ENCODE measurements at places on chromosomes 3 and 15.

- no peak for DNase-seq
Measured at GRCh38 chr3:156522673-156523072, 32.2 kb downstream of the SSR3 start.

DNA sequence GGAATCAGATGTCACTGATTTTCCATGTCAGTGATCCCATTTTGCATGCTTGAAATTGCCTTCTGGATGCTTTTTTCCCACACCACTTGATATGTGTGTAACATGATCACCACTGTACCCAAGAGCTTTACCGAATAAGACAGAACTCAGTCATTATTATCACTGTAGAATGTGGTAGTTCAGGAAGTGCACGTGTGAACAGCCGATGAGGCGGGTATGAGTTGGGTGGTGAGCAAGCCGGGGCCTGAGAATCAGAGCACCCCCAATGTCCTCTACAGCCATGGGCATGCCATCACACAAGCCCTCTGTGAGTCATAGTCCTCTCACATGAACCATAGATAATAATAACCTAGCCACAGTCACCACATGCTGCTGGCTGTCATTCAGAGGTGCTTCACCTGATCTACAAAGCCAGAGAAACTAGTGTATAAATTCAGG is 470.8 kb downstream of the SOX2 start:
- DNase-seq: no peak

DNA sequence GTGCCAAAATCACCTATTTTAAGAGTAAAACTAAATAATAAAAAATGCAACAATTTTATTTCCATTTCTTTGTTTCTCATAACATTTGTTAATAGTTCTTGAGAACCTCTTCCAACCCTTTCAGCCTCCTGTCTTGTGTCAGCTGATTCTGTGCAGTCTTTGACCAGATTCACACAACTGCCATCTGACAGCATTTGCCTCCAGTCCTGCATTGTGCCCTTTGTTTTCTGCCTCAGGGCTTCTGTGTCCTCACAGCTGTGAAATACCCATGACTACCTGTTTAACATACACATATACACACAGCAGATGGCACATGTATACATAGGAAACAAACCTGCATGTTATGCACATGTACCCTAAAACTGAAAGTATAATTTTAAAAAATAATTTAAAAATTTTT is 13.2 kb upstream of the CNTN6 start:
- DNase-seq: no peak

DNA sequence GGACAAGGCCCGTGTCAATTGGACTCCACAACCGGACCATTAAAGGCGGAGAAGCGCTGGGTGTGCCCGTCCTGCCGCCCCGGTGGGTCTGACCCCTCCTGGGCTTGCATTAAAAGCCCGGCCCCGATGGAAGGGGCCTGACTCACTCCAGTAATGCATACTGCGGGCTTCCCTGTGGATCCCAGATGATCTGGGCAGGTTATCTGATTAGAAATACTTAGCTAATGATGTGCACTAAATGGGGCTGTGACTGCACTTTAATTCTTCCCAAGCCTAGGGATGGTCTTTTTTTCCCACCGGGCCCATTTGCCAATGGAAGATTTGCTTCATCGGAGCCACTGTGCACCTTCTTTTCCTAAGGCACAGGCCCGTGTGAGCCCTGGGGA is 124.9 kb downstream of the TMEM266 start:
- no peak for DNase-seq

GRCh38 chr3:184563561-184563925 is 2.0 kb downstream of the EPHB3 start:
- DNase-seq: no peak

DNA sequence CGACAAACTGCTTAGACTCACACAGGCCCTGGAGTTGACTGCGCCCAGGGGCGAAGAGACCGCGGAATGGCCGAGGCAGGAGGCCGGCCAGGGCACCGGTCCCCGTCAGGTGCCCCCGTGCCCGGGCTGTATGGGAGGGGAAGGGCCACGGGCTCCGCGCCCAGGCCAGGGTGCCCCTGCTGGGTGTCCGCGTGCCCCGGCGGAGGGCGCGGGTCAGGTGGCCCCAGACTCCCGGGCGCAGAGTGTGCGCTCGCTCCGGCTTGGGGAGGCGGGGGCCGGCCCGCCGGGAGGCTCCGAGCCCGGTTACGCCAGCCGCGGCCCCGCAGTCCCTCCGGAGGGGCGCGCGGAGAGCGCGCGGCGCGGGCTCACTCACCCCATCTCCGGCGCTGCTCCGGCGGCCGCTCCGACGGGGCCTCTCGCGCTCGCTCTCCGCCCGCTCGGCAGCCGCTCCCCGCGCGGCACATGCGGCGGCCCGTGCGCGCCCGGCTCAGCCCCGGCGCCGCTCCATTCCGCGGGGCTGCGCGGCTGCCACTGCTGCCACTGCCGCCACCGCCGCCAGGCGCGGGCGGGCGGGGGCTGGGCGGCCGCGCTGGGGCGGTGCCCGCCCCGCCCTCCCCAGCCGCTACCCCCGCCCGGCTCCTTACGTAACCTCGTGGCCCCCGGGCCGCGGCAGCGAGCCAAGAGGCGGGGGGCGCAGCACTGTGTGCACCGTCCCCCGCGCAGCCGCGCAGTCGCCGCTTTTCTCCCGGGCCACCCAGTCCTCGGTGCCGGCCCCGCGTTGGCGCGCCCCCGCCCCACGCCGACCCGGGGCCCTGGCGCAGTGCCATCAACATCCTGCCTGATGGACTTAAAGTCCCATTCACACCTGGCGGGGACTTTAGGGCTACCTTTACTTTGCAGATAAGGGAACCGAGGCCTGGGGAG is at the start of gene HOMER2:
Gene HOMER2 (minus strand): TSS at position 563 of the 924 bp plus-strand sequence. CDS start 185 bp downstream, at position 378.
- DNase-seq: peak; percentile 71

GRCh38 chr3:60552581-60552980 is 698.7 kb downstream of the FHIT start:
- no peak for DNase-seq

DNA sequence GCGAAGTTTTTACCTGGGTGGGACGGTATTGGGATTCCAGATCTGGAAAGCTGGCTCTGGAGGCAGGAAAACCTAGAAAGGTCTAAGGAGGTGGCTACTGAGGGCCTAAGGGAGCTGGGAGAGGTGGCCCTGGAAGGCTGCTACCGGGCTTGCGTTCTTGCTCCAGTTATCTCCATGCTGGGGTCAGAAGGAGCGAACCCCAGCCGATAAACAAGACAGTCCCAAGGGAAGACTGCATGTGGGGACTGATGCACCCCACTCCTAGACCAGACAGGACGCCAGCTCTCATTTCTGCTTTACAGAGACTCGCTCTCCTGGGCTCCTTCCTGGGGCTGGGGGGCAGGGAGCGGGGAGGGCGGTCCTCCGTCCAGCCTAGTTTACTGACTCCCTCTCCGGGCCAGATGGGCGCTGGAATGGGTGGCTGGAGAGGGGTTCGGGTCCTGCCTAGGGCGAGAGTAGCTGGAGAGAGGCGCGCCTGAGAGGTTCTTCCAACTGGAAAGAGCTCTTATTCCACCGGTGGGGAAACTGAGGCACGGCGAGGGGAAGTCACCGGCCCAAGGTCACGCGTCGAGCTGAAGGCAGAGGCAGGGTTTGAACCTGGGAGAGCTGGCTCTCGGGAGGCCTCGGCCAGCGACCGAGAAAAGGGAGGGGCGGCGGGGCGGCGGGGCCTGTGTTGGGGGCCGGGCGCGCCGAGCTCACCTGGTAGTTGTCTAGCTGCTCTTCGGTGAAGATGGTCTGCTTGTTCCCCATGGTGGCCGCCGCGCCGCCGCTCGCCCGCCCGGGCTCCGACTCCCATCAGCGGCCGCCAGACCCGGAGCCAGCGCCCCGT is 565 bp downstream of the CIB2 start:
- no peak for DNase-seq

DNA sequence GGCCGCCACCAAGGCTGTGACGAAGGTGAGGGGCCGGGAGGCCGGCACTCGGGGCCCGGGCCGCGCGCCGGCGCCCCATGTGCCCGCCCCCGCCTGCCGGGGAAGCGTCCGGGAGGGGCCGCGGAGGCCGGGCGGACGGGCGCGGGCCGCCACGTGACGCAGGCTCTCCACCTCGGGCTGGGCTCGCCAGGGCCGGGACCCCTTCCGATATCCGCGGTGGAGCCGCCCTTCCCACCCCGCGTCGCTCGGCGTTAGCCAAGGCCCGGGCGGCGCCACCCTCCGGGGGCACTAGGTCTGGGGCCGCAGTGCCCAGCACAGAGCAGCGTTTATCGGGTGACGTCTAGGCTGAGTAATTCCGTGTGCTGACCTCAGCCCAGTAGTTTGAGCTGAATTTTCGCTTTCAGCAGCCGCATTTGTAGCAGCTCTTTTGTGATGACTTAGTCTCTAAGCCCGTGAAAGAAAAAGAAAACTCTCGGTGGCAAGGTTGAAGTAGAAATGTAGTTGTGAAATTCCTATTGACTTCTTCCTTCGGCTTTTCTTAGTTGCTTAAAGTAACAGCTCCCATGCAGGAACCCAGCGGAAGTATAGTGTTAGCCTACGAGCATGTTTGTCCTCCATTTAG is 885 bp downstream of the CDV3 start:
- DNase-seq: peak; percentile 87

DNA sequence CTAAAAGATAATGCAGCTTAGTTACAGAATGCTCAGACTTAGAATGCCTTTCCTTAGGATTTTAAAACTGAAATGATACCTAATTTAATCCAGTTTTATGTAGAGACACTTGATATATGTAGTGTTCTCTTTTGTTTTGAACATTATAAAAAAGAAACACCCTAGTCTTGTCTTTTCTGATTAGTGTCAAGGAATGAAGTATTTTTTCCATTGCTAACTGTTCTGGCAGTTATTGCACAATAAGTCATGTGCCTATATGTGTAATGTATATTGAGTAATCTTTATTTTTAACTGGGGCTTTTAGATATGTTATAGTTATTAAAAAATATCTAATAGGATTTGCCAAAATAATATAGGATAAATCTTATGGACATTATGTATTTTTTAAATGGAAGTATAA is 4.5 kb downstream of the ARL8B start:
- DNase-seq: peak; percentile 75

GRCh38 chr3:129974833-129975704 is 549 bp downstream of the TRH start:
- DNase-seq: no peak

DNA sequence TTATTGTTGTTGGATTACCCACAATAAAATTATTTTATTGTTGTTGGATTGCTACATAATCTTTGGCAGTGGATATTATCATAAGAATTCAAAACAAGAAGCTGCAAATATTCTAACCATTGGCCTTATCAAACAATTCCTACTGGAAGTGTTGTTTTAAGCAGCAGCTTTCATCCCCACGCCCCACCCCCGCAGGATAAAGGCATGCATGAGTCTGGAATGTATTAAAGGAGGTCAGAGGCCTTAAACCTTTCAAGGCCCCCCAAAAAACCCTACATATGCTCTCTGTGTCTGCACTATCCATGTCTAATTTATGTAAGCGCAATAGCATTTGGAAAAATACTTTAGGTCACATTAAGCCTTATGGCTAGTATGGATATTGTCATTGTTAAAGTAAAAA is 23.1 kb downstream of the P3H2 start:
- DNase-seq: peak; percentile 58

DNA sequence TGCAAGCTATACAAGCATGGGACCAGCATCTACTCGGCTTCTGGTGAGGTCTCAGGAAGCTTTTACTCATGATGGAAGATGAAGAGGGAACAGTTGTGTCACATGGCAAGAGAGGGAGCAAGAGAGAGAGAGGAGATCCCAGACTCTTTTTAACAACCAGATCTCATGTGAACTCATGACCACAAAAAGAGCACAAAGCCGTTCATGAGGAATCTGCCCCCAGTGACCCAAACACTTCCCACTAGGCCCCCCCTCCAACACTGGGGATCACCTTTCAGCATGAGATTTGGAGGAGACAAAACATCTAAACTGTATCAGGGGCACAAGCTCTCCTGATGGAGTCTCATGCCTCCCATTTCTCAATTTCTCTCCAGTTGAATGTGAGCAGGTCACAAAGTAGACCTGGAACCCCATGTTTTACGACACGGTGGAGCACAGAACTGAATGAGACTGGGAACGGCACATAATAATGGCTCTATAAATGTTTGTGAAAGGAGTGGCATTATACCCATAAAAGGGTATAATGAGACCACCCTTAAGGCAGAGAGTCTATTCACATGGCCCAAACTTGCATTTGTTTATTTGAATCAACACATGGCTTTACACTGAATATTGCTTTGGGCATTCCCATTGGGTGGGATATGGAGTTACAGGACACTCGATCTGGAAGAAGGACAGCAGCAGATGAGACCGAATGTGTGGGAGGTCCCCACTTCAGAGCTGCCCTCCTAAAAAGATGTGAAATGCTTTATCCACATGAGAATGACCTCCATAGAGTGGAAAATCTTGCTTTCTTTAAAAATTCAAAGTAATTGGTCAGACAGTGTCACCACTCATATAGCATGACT is 38.8 kb downstream of the IL16 start:
- no peak for DNase-seq

DNA sequence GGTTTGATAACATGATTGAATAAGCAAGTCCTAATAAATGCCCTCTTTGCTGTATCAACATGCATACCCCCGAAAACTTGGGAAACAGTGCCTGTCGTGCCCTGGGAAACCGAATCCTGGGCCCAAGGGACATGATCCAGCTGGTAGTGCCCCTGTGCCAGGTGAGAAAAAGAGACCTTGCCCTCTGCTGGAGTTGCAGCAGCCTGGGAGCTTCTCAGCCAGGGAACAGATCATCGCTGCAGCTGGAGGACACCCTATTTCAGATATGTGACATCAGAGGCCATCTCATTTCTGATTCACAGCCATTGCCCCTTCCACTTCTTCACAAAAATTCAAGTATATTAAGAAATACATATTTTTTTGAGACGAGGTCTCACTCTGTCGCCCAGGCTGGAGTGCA is 32.3 kb downstream of the STOML1 start:
- no peak for DNase-seq

DNA sequence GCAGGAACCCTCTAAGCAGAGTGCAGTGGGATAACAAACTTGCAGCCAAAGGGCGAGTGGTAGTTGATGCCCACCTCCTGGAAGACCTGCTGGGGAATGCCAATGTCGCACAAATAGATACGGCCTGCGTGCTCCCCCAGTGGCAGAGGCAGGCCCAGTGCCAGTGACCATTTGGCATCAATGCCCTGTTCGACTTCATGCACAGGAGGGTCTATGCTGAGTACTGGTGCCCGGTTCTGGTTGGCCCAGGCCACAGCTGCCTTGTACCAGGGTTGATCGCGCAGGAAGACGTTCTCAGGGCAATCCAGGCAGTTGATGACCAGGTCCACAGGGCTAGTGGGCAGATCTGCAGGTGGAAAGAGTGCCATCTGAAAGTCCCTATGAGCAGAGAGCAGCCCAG is 17.0 kb downstream of the CLK3 start:
- DNase-seq: no peak

DNA sequence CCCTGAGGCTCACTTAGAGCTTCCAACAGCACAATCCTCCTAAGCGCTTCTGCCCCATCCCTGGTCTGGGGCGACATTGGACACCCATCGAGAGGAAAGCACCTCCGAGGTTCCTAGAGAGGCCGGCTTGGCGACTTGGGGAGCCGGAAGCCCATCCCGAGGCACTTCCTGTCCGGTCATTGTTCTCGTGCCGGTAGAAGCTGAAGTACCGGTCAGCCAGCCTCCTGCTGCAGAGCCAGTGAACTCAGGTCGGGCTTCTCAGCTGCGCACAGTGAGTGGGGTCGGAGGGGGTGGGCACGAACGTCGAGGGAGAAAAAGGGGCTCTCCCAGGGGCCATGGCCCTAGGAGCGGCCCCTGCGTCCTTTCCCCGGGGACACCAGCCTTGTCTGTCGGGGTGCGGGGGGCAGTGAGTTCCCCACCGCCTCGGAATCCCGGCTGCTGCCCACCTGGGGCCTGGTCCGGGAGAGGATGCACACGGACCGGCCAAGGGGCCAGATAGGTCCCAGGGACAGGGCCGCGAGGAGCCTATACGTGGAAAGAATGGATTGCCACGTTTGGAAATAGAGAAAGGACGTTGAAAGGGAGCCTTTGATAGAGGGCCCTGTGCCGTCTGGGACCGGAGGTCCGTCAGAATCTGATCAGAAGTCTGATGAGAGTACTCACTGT is at the start of gene ZNF35:
Gene ZNF35 (plus strand): TSS at position 169 of the 666 bp plus-strand sequence. CDS start 2,336 bp downstream, outside the sequence.
- DNase-seq: peak; percentile 91
